ENCODE measurements at places on chromosomes 12 and 14.

- DNase-seq, result no peak
Observed at GRCh38 chr12:120703311-120703942, 6.8 kb upstream of the UNC119B start.

- DNase-seq, result no peak
Observed at GRCh38 chr12:132569856-132570480, 40.4 kb downstream of the LRCOL1 start.

DNA sequence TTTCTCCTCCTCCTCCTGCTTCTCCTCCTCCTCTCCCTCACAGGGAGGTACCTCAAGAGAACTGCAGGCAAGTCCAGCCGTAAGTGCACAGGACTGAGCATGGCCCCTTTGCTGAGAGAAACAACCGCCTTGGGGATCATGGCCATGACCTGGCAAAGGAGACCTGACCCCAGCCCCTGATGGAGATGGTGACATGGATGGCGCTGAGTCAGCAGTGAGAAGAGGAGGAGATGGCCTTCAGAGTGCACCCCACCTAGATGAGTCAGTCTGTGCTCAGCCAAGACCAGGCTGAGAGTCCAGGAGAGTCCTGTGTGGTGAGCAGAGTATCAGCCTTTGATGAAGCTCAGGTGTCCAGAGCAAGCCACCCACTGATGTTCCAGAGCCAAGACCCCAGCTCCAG is 36.4 kb downstream of the MEG3 start:
- DNase-seq, result no peak

DNA sequence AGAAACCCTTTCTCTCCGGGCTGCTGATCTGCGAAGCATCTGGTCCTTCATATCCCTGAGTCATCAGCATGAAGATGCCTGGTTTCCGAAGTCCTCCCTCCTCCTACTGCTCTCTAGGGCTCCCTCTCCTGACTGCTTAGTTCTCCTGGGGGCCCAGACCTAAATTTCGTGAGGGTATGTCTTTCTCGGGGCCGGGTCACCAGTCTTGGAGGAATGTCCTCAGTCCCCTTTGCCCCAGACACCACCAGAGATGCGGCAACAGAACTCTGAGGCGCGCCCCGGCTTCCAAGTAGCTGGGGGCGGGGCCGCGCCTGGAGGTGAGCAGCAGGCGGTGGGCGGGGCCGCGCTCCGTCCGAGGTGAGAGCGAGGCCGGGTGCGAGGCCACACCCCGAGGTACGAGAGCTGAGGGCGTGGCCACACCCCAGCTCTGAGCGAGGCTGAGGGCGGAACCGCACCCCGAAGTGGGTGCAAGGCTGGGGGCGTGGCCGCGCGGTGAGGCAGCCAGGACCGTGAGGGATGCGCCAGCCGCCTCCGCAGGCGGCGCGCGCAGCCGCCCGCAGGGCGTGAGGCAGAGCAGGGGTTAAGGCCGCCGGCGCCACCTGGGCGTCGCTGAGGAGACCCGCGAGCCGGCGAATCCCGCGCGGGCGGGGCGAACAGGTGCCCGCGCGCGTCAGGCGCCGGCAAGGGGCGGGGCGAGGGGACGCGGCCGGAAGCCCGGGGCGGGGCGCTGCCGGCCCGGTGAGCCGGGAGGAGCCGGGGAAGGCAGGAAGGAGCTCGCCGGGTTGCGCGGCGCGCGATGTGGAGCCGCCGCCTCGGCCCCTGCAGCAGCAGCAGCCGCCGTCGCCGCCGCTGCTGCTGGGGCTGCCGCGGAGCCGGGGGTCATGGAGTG is at the start of gene BICDL1:
Gene BICDL1 (plus strand): TSS at position 765 of the 889 bp plus-strand sequence. CDS start 633 bp downstream, outside the sequence.
- peak; percentile 99 for DNase-seq

DNA sequence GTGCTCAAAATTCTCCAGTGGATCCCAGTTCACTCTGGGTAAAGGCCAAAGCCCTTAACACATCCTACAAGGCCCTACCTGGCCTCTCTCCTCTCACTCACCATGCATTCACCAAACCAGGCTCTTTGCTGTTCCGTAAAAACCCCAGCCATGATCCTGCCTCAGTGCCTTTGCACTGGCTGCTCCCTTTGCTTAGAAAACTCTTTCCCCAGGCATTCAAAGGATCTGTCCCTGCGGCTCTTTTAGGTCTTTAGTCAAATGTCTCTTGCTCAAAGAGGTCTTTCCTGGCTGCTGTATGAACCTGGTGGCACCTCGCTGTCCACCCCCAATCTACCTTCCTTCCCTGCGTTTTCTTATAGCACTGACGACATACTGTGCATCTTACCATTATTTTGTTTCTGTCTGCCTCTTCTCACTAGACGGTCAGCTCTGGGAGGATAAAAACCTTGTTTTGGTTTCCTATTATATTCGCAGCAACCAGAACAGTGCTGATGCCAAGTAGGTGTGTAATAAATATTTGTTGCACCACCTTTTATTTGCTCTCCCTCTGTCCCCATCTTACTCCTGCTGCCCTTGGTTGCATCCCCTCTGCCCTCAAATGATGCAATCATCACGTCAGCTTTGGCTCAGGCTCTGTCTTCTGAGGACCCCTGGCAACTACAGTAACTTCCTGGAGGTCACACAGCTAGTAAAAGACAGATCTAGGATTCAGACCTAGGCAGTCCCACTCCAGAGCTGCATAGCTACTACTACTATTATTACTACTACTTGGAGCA is 23.8 kb upstream of the DICER1 start:
- DNase-seq, result no peak

- DNase-seq, result no peak
Observed at GRCh38 chr12:132550014-132550802, 60.2 kb downstream of the LRCOL1 start.

- DNase-seq, result no peak
Observed at GRCh38 chr12:25653487-25654175, 100.5 kb upstream of the LMNTD1 start.

GRCh38 chr12:73124480-73124879 is 852.3 kb downstream of the TRHDE start:
- DNase-seq, result no peak

GRCh38 chr14:96038920-96039632 is at the start of gene C14orf132:
Gene C14orf132 (plus strand): TSS chr14:96039362. CDS start chr14:96039501, 139 bp downstream.
- peak; percentile 44 for DNase-seq

GRCh38 chr12:121801595-121802484 is 2.0 kb upstream of the SETD1B start:
- DNase-seq, result peak; percentile 51

Data from stimulated activated naive CD8-positive, alpha-beta T cell treated with anti-CD3 and anti-CD28 coated beads, Interleukin-15, amount 100 ng/mL, for 72 hours (primary cell).